Cardiac muscle cell (in vitro differentiated cells and primary cell): ENCODE measurements at places on chromosomes 2 and 18. TPM values are rescaled to one million over a fixed set of nuclear protein-coding genes. Genes with fewer than 3 reads are reported as not detected.
A peak's percentile ranks its signal among the peaks of the same experiment; 100 is the strongest.

DNA sequence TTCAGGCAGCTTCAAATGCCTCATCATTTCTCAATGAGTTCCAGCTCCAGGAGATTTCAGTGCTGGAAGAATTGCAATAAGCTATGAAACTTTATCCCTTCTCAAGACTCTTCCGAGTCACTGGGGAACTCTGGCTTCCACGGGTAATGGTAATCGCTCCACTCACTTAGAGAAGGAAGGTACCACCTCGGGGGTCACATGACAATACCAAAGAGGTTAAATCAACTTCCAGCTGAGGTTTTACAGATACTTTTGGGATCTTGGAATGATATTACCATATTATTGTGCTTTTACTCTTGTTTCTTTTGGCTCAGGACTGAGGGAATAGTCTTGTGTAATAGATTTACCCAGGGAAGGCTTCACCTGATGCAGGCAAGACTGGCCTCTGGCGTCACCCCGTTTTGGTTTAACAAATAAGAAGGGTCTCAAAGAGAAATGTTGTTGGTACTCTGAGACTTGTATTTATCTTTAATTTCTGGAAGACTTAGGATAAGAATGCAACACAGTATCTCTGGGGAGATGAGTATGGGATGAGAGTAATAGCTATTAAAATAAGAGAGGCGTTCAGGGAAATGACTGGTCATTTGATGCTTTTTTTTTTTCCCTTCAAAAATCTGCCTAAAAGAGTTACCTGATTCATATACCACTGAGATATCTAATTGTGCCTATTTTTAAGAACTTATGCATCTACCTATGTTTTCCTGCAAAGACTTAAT, 316.9 kb upstream of the ZEB2 start:
- peak; percentile 20 for DNase-seq

DNA sequence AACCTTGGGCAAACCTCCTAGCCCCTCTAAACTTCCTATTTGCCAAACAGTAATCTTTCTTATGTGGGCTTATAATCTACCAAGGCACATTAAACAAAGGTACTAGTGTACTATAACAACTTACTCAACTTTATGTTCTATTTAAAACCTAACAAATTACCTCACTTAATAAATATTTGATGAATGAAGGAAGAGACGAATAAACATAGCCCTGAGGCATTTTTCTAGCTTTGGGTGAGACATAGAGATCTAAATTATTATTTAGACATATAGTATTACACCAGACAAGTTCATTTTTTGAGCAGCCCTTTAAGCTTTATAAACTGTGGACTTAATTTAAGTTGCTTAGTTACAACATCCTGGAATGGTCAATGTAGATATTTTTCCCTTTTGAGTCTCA, 104.6 kb downstream of the UNC80 start:
- no peak for DNase-seq

GRCh38 chr2:205811387-205811786, 129.1 kb downstream of the NRP2 start:
- DNase-seq = no peak

GRCh38 chr2:100021791-100022340, 120.5 kb downstream of the AFF3 start:
- no peak for DNase-seq

DNA sequence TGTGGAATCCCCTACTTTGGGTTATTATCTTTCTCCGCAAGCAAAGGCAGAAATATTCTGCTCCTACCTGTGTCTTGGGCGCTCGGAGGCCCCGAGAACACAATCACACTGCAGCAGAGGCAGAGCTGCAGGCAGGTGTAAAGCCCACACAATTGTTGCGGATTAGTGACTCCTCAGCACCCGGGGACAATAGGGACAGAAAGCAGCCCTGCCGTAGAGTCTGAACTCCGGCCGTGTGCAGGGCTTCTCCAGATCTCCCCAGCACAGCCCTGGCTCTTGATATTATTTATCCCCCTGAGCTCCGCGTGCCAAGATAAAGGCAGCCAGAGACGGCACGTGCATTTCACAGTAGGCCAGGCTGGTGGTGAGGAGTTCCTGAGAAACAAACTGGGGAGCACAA, 229.2 kb downstream of the EN1 start:
- no peak for DNase-seq

DNA sequence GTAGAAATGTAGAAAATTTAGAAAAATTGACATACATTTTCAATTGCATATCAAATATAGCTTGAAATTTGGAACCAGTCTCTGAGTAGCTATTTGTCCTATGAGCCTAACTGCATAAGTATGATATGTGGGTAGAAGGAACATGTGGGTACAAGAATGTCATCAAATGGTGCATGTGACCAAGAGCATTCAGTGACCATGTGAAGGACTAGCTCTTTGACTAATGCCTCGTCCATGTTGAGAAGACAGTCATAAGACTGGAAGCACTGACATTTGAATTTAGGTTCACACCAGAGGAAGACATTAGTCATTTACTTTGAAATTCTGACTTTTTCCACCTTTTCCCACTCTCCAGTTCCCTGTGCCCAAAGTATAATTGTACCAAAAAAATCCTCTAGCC, 12.6 kb downstream of the MRPL44 start:
- DNase-seq = no peak

GRCh38 chr18:48352051-48352755, 57.0 kb downstream of the ZBTB7C start:
- DNase-seq = no peak

DNA sequence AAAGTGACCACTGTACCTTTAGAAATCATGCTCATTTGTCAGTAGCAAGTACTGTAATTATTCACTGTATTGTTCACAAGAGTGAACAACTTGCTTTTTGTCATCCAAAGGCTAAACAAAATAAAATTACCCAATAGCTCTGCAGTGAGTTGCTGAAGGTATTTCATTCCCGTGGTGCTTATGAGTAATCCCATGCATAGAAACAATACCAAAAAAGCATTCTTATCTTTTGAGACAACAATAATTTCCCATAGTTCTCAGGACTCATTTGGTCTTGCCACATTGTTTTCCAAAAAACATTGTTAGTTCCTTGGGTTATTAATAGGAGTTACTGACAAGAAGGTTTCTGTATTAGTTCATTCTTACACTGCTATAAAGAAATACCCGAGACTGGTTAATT, 503.2 kb upstream of the FAM98A start:
- DNase-seq = no peak

- peak; percentile 50 for DNase-seq
These were observed 84.6 kb upstream of the RANBP2 start for GRCh38 chr2:108634576-108635160.

GRCh38 chr2:219560037-219560892, 11.1 kb downstream of the OBSL1 start:
- no peak for DNase-seq

- DNase-seq = no peak
These were observed 123.8 kb downstream of the SPTBN1 start for GRCh38 chr2:54579682-54580620.

Gene PAIP2B
- polyA plus RNA-seq = 8.0 and 9.7 TPM in 2 replicates
